H1 (cell line): ENCODE measurements at places on chromosomes 5 and 9. TPM values are rescaled to one million over a fixed set of nuclear protein-coding genes. Genes with fewer than 3 reads are reported as not detected.

DNA sequence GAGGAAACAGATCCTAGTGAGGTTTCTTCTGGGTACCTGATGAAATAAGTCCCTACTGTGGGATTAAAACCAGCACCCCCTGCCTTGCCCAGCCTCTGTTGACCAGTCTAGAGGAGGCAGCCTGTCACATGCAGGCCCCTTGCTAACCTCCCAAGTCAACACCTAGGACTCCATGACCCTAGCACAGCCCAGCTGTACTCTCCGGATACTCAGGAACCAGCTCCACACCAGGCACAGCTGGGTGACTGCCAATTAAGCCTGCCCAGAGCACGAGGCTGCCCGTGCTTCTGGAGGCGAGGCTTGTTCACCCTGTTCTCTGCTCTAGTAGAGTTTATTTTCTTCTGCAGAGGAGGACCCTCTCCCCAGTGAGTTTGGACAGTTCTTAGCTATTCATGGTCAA lies 92.5 kb downstream of the SNX24 start:
- H3K4me3 ChIP-seq: no peak overlapping the region
- H3K27ac ChIP-seq: peak overlapping the region; percentile 5; the same call in 1 of the 2 replicates
- H3K27me3 ChIP-seq: no peaks in the 10 kb centered on the region
- no peak for DNase-seq

- H3K27me3 ChIP-seq: no peaks in the 10 kb centered on the region
- no peaks in the 10 kb centered on the region for H3K36me3 ChIP-seq
- H3K4me1 ChIP-seq: no peaks in the 10 kb centered on the region
- no peak overlapping the region for H3K27ac ChIP-seq
- H3K4me3 ChIP-seq: no peak overlapping the region
Measured at GRCh38 chr9:12680757-12681156, 12.4 kb upstream of the TYRP1 start.

DNA sequence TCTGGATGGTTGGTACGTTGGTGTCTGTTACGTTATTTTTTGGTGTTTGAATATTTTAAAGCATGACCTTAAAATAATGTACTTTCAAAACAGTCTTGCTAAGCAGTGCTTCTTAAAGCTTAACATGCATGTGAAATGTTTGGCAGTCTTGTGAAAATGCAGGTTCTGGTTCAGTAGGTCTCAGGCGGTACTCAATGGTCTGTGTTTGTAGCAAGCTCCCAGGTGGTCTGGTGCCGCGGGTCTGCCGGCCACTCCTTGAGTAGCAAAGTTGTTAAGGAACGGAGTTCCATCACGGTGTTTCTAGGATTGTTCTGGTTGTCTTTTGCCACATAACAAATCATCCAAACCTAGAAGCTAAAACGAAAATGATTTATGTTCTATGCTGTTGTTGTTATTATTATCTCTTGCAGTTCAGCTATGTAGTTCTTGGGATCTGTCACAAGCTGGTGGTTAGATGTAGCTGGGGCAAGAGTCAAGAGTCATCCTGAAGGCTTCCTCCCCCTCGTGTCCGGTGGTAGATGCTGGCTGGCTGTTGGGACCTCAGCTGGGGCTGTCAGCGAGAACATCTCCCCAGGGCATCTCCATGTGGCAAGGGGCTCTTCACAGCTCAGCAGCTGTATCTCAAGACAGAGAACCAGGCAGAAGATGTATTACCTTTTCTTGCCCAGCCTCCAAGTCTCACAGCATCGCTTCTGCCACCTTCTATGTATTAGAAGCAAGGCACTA lies 186.8 kb downstream of the PALM2AKAP2 start:
- no peaks in the 10 kb centered on the region for H3K27me3 ChIP-seq
- no peak overlapping the region for H3K4me3 ChIP-seq
- no peaks in the 10 kb centered on the region for H3K4me1 ChIP-seq
- no peaks in the 10 kb centered on the region for H3K36me3 ChIP-seq
- no peak for DNase-seq

DNA sequence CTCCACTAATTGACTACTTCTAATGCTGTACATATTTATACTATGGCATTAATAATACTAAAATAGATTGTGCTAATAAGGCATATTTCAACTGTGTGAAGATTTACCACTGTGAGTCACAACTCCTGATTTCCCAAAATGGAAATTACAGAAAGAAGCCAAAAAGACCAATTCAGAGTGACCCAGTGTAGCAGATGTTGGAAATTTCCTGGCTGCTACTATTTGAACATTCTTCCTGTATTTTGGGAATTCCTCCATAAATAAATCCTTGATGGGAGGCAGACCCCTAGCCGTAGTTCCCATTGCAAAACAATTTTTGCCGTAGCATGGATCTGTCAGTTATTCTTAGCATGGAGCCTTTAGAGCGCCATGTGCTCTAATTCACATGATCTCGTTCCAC lies 11.4 kb upstream of the PRUNE2 start:
- H3K27me3 ChIP-seq: no peaks in the 10 kb centered on the region
- H3K4me3 ChIP-seq: no peak overlapping the region
- H3K27ac ChIP-seq: no peak overlapping the region
- no peaks in the 10 kb centered on the region for H3K36me3 ChIP-seq

GRCh38 chr9:76379494-76379893 lies 14.7 kb downstream of the RFK start:
- H3K27me3 ChIP-seq: no peaks in the 10 kb centered on the region
- H3K36me3 ChIP-seq: no peaks in the 10 kb centered on the region
- H3K4me3 ChIP-seq: no peak overlapping the region
- H3K27ac ChIP-seq: no peak overlapping the region
- H3K4me1 ChIP-seq: no peaks in the 10 kb centered on the region
- DNase-seq: no peak

- no peaks in the 10 kb centered on the region for H3K27me3 ChIP-seq
- H3K36me3 ChIP-seq: peaks cover 3% of the 10 kb centered on the region; the same call in 1 of the 2 replicates
- H3K4me1 ChIP-seq: peaks cover 2% of the 10 kb centered on the region; the same call in 1 of the 2 replicates
- H3K4me3 ChIP-seq: no peak overlapping the region
Measured at GRCh38 chr9:534886-535285, 306.6 kb upstream of the DMRT1 start.

DNA sequence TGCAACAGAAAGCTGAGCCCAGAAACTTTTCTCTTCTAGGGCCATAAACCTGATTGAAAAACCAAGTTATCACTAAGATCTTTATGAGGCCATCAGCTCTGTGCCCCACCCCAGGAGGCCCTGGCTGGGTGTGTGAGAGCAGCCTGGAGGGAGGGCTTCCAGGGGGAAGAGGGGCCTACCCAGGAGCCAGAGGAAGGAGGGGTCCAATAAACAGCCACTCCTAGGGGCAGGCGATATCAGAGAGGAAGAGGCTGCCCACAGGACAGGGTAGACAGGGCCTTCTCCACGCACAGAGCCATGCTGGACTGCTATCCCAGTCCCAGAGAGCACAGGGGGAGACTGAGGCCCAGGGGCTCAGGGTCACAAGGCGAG lies 4.5 kb upstream of the CDX1 start:
- H3K36me3 ChIP-seq: no peaks in the 10 kb centered on the region
- no peak for DNase-seq
- no peak overlapping the region for H3K27ac ChIP-seq

DNA sequence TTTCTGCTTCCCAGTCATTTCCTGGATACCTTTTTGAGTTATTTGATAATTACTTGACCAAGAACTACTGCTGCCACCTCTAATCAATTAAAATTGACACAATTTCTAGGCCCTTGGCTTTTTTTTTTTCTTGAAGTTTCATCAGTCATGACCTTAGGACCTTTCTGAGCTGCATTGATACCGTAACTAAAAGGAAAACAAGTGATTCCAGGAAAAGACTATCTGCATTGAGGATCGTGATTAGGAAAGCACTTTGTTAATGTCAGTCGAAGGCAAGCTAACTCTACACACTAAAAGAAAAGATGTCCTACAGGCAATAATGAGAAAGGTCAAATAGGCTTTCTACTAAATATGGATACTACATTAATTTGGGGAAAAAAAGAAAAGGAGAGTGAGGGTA lies 69.9 kb downstream of the ARSB start:
- no peaks in the 10 kb centered on the region for H3K4me1 ChIP-seq
- no peaks in the 10 kb centered on the region for H3K36me3 ChIP-seq
- H3K27me3 ChIP-seq: no peaks in the 10 kb centered on the region
- no peak overlapping the region for H3K4me3 ChIP-seq
- no peak overlapping the region for H3K27ac ChIP-seq

STPG3 gene
- not detected in 2 replicates for total RNA-seq

RHOBTB3 gene
- total RNA-seq: 8.2 and 11.5 TPM in 2 replicates

FBP2 gene
- total RNA-seq: not detected in 2 replicates

WNT8A gene
- 0.27 TPM in 1 of 2 replicates, not detected in the other for total RNA-seq
